ENCODE measurements at places on chromosomes 6 and 20. TPM values are rescaled to one million over a fixed set of nuclear protein-coding genes. Genes with fewer than 3 reads are reported as not detected.

GRCh38 chr6:148249160-148249559 lies 93.5 kb upstream of the SASH1 start:
- DNase-seq: no peak

- DNase-seq: no peak
Observed at GRCh38 chr6:168404560-168404959, 36.4 kb upstream of the SMOC2 start.

- DNase-seq: no peak
Observed at GRCh38 chr6:148848915-148849314, 102.1 kb downstream of the UST start.

- no peak for DNase-seq
Observed at GRCh38 chr20:37790900-37791299, 97.1 kb downstream of the CTNNBL1 start.

The SLC13A3 gene
- 1.1 TPM for total RNA-seq
